ENCODE measurements at places on chromosomes 3 and 15. TPM values are rescaled to one million over a fixed set of nuclear protein-coding genes. Genes with fewer than 3 reads are reported as not detected.

GRCh38 chr3:48514431-48515227 lies 10.7 kb upstream of the SHISA5 start:
- no peak for DNase-seq

The GPR62 gene
- not detected for total RNA-seq

The DIPK2A gene
- total RNA-seq: 35.5 TPM

The RARRES1 gene
- not detected for total RNA-seq

DNA sequence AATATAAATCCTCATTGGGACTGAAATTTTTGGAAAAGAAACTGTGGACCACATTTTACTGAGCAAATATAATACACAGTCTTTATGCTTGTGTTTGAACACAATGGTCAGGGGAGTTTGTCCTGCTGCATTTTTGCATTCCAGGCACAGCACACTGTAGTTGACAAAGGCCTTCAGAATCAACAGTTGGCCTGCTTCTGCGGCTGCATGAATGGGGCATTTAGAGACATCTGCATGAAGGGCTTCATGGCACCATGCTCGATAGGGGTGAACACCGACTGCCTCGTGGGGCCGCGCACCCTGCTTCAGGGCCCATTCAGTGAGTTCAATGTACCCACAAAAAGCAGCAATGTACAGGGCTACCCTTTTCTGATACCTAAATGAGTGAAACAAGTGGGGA lies 15.4 kb upstream of the COMMD2 start:
- no peak for DNase-seq

Data from bronchial epithelial cell (primary cell).